ENCODE measurements at places on chromosomes 3 and 15.

DNA sequence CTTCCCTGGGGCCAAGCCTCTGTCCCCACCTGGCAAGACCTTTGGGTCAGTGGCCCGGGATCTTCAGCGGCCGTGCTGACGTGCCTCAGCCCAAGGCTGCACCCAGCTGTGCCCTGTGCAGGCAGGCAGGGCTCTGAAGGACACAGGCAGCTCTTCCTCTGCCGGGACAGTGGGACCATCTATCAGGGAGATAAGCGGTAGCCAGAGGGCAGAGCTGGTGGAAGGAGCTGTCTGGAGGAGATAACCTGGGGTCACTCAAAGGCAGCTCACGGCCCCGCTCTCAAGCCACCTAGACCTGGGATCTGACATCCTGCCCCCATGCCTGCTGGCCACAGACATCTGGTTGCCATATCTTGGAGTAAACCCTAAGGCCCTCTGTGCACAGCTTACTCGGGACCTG lies 27.3 kb downstream of the DUSP7 start:
- DNase-seq: no peak

DNA sequence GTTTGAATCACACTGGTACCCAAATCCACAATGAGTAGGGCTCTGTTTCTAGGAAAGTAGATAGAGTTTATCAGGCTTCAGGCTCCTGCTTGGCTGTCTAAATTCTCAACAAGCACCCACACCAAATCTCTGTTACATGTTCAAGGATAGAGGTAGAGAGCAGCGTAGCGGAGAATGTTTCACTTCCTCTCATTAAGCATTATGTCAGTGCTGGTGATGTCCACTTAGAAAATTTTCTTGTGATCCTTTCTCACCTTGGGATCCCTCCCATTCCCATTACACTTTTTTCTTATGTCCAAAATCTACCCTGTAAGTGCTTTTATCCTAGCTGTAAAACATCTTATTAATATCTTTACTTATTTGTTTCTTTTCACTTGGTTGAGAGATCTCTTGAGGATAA lies 34.7 kb upstream of the GCSAM start:
- no peak for DNase-seq

GRCh38 chr3:184663756-184664155 lies 48.1 kb downstream of the MAGEF1 start:
- peak; percentile 24 for DNase-seq

DNA sequence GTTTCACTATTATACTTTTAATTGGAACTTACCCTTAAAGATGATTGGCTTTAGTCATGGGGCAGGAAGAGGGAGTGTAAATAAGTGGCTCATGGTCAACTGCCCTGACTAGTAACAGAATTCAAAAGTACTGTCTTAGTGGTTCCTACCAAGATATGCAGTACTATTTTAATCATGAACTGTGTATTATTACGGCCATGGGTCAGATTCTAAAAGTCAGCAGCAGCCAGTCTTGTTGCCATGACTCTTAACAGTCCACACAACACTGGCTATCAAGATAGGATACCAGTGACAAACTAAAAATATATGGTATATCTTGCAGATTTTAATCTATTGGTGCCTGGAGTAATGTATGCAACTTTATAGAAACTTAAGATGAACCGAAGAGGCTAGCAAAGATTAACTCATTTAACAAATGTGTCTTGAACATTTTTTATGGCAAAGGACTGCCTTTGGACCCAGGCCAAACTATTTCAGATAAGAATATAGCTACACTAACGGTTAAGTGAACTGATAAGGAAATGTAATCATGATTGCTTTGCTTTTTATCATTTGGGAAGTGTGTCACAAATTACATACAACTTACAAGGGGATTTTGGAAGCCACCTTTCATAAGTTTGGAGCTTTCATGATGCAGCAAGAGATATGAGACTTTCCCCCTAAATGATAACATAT lies 163.7 kb downstream of the TCF12 start:
- DNase-seq: no peak

GRCh38 chr3:42148982-42149432 lies 57.9 kb downstream of the TRAK1 start:
- DNase-seq: no peak

DNA sequence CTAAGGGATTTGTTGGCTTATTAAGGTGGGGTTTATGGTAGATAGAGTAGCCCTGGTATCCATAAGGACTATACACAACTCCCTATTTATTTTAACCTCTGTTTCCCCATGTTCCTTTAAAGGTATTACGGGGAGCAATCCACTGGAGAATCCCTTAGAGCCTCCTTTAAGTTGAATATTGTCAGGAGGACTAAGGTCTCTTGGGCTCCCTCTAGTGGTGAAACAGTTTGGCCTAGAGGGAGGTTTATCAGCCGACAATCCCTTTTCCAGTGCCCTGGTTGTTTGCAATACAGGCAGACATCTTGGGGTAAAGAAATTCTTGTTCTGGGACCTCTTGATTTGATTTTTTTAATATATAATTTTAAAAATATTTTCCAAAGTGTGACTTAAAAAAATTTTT lies 12.9 kb downstream of the OPA1 start:
- DNase-seq: no peak

DNA sequence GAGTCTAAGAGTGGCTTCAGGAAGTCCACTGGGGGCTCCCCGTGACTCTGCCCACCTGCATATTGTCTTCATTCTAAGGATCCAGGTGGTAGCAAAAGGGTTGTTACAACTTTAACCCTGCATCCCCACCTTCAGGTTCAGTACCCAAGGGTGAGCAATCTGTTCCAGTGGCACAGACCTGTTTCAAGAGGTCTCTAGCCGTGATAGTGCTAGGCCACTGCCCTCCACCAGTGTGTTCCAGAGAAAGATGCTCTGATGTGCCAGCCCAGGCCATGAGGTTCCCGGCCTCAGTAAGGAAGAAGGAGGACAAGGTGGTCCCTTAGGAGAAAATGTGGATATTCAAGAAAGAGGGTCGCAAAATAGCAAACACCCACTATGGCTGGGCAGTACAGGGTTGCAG lies 87.0 kb downstream of the IGF1R start:
- no peak for DNase-seq

DNA sequence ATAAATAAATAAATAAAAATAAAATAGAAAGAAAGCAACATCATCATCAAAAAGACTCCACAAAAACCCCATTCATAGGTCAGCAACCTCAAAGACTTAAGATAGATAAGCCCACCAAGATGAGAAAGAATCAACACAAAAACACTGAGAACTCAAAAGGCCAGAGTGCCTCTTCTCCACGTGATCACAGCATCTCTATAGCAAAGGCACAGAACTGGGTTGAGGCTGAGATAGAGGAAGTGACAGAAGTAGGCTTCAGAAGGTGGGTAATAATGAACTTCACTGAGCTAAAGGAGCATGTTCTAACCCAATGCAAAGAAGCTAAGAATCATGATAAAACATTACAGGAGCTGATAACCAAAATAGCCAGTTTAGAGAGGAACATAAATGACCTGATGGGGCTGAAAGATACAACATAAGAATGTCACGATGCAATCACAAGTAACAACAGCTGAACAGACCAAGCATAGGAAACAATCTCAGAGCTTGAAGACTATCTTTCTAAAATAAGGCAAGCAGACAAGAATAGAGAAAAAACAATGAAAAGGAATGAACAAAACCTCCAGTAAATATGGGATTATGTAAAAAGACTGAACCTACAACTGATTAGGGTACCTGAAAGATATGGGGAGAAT lies 26.4 kb downstream of the GNB5 start:
- DNase-seq: no peak

DNA sequence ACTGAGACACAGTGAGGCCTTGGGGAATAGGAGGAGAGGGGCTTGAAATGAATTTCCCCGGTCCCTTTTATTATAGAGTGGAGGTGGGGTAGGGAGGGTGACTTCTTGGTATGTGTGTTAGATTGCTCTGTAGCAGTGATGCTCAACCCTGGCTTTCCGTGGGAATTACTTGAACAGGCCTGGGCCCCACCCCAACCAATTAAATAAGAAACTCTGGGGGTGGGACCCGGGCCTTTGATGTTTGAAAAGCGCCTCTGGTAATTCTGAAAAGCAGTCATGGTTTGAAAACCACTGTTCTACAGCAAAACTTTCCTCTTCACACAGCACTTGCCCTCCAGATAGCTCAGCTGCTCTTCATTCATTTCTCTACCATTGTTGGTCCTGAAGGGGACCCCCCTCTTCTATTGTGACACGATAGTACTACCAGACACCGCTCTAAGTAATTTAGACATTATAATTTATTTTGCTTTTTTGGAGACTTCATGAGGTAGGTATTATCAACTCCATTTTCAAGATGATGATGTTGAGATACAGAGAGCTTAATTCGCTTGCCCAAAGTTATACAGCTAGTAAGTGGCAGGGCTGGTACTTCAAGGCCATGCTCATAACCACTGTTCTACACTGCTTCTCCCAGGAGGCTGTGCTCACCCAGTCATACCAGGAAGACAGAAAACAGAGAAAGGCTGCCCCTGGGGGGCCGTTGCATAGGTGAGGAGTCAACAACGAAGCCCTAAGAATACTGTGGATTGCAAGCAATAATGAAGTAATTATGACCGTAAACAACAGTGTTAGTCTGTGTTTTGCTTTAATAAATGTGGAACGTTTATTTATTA lies 176.2 kb downstream of the PEX5L start:
- DNase-seq: no peak

DNA sequence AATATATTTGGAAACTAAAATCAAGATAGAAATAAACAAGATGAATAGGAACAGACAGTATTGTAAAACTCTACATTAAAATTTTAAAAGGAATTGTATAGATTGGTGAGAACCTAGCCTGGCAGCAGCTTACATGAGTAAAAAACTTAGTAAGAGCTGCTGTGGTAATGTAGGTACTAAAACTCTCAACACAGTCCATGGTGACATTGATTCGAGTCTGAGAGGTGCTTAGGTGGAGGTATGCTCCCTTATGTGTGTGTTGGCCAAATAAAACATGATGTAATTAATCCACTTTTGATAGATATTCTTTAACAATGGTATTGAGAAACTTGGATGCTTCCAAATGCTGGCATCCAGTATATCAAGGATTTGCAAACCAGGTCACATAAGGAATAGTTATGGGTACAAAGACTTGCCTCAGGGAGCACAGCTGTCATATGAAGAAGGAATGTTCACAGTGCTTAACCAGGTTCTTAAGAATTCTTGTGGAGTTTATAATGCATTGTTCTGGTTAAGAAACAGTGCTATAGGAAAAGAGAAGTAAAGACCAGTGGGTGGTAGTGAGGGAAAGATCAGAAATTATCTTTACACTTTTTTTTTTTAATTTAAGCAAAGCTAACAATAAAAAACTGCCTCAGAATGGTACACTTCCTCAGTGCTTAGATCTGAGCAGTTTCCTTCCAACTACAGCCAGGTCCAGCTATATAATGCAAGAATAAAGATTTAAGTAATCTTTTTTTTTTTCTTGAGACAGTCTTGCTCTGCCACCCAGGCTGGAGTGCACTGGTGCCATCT lies 24.6 kb upstream of the IL20RB start:
- DNase-seq: no peak

DNA sequence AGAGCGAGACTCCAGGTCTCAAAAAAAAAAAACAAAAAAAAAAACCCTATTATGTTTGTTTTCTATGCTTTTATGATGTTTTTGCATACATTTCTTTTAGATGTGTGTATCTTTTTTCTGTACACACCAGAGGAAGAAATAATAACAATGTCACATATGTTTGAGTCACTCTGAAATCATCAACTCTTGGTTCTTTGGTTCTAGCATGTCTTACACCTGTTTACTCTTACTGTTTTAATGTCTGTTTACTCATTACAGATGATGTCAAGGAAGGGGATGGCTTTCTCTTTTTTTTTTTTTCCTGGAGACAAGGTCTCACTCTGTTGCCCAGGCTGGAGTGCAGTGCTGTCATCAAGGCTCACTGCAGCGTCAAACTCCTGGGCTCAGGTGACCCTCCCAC lies 24.1 kb downstream of the RHOA start:
- no peak for DNase-seq

DNA sequence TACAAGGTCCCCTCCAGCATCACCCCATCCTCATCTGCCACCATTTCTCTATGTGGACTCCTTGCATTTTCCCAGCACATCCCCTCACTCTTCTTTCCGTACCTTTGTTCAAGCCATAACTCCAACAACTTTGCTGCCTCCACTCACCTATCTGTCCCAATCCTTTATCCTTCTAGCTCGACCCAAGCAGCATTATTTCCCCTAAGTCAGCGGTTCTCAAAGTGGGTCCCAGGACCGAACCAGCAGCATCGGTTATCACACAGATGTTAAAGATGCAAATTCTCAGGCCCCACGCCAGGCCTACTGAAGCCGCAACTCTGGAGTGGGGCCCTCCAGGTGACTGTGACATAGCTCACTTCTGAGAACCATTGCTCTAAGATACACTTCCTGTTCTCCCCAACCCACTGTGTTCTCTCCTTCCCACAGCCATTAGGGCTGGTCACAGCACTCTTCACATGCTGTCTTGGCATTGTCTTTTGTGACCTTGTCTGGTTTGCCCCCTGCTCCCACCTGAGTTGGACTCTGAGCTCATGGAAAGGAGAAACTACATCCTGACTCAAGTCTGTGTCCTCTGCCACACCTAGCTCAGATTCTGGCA lies 56.2 kb downstream of the AAGAB start:
- DNase-seq: no peak

- DNase-seq: no peak
Observed at GRCh38 chr3:18401300-18401961, 23.7 kb downstream of the SATB1 start.

- no peak for DNase-seq
Observed at GRCh38 chr15:70906842-70907241, 14.2 kb downstream of the LRRC49 start.

DNA sequence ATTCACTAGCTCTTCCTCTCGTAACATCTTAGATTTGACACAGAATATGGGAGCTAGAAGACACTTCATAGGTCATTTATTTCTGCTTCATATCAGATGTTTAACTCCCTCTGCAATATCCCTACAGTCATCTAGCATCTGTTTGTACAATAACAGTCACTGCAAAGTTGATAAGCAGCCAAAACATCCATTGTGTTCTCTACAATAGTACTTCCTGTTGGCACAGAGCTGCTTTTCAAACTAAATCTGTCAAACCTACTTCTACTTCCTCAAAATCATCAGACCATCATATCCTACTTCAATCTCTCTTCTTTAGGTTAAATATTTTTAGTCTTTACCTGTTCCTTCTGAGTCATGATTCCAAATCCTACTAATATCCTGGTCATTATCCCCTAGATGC lies 233.2 kb downstream of the FGF12 start:
- DNase-seq: no peak

- no peak for DNase-seq
Observed at GRCh38 chr15:89898614-89899294, 5.0 kb upstream of the AP3S2 start.
